CD4-positive, alpha-beta T cell (primary cell): ENCODE measurements at places on chromosomes 7 and 10. TPM values are rescaled to one million over a fixed set of nuclear protein-coding genes. Genes with fewer than 3 reads are reported as not detected.

- no peaks in the 10 kb centered on the region for H3K27me3 ChIP-seq
- H3K4me1 ChIP-seq, result no peaks in the 10 kb centered on the region
- H3K36me3 ChIP-seq, result no peaks in the 10 kb centered on the region
- no peak overlapping the region for H3K4me3 ChIP-seq
- no peak overlapping the region for H3K27ac ChIP-seq
Observed at GRCh38 chr10:4698075-4698474, 127.9 kb upstream of the AKR1E2 start.

Gene UCMA
- total RNA-seq, result not detected

DNA sequence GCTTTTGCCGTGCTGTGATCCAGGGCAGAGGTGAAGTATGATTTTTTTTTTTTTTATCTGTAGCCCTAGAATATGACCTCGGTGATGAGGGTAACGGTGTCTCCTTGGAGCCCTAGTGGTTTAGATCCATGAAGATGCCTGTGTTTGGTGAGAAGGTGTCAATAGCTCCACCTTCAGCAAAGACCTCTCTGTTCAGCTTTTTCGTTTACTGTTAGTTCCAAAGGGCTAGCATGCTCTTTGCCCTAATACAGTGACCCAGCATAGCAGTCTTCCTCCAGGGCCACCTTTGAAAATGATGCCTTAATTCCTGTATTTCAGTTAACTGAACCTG lies 746 bp upstream of the MRPS16 start:
- H3K27ac ChIP-seq, result peak overlapping the region; percentile 91
- peaks cover 20% of the 10 kb centered on the region for H3K4me1 ChIP-seq

DNA sequence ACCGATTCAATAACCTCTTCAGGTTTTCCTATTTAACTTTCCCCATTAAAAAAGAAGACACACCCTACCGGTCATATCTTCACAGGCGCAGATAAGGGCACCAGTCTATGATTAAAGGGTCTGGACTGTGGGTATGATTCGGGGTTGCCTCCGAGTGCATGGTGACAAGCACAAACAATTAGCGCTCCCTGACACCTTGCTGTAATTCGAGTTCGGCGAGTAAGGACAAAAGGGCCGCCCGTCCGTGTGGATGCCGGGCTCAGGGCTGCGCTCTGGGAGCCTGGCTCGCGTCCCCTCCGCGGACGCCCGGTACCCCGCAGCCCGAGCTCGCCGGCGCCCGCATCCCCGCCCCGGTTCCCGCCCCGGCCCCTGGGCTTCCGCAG lies 111.9 kb upstream of the RHEB start:
- H3K27me3 ChIP-seq, result no peaks in the 10 kb centered on the region
- DNase-seq, result peak; percentile 15
- peaks cover 15% of the 10 kb centered on the region for H3K4me1 ChIP-seq

Gene CUZD1
- total RNA-seq, result 0.27 TPM

DNA sequence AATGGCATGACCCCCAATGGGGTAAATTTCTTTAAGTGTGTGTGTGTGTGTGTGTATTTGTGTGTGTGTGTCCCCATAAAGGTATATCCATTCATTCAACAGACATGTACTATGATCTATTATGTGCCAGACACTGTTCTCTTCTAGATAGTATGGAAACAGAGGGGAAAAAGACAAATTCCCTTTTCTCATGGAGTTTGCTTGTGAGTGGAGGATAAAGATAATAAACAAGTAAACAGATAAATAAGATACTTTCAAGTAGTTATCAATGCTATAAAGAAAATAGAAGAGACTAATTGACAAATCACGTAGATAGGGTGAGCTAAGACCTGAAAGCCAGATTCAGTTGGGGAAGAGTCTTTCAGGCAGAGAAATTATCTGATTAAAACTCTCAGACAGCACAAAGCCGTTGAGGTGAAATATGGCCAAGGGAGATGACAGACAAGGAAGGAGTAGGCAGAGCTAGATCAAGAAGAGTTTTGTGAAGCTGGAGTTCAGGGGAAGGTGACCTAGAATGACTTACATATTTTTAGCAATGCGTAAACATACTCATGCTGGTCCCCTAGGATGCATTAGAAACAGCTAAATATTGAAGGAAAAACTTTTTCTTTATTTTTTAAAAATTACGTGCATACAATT lies 45.2 kb upstream of the DMTF1 start:
- H3K4me1 ChIP-seq, result no peaks in the 10 kb centered on the region
- H3K27ac ChIP-seq, result no peak overlapping the region
- H3K27me3 ChIP-seq, result no peaks in the 10 kb centered on the region
- no peaks in the 10 kb centered on the region for H3K36me3 ChIP-seq
- no peak overlapping the region for H3K4me3 ChIP-seq

GRCh38 chr10:58637352-58637751 lies 124.7 kb downstream of the BICC1 start:
- H3K27me3 ChIP-seq, result no peaks in the 10 kb centered on the region
- no peak for DNase-seq
- no peaks in the 10 kb centered on the region for H3K4me1 ChIP-seq
- no peak overlapping the region for H3K27ac ChIP-seq
- no peak overlapping the region for H3K4me3 ChIP-seq

DNA sequence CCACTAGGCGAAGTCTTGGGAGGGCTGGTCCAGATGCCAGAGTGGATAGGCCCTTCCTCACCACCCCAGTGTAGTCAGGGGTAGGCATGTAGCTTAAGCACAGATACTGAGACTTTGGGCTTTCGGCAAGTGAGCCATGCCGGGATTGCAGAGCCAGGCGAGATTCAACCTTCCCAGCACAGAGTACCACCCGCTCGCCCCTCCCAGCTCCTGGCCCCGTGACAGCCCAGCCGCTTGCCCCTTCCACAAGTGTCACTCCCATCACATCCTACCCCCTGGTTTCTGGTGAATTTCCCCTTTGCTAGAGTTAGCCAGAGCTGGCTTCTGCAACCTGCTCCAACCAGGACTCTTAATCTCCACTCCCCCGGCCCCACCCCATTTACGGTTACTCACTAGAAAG lies 56.9 kb downstream of the ARHGAP22 start:
- no peak overlapping the region for H3K4me3 ChIP-seq
- no peak for DNase-seq
- H3K27me3 ChIP-seq, result no peaks in the 10 kb centered on the region
- no peak overlapping the region for H3K27ac ChIP-seq

DNA sequence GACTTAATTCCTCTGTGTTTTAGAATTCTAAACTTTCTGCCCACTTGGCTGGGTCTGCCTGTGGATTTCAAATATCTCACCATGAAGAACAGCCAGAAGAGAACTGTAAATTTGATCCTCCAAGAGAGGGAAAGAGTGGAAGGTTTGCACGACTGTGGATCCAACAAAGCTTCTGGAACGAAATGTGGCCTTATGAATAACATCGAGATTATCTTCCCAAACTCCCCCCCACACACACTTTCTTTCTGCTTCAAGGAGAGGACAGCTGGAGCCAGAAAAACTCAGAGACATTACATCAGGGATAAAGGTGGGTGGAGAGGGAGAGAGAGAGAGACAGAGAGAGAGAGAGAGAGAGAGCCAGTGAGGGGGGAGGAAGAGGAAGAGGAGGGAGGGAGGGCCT lies 570.1 kb upstream of the MGMT start:
- no peak for DNase-seq
- no peak overlapping the region for H3K27ac ChIP-seq
- H3K36me3 ChIP-seq, result no peaks in the 10 kb centered on the region
- no peak overlapping the region for H3K4me3 ChIP-seq

DNA sequence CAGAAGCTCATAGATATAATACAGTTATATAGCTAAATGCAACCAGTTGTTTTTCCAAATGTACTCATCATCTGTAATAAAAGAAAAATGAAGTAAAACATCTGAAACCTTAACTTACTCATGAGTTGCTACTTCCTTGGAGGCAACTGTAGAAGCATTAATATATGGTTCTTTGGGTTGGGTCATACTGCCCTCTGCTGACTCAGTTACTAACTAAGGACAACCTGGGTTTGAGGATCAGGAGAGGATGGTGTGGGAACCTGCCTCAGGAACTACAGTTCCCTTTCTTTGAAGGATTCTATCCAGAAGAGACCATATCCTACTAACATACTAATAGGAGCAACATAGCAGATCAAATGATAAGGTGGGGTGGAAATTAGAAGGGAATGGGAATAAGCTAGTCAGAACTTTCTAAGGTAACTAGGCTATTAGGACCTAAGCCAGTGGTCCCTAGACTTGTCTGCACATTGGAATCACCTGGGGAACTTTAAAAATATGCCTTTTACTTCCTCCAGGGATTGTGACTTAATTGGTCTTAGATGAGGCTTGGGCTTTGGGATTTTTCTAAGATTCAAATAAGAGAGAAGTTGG lies 20.7 kb downstream of the COX15 start:
- DNase-seq, result peak; percentile 67
- H3K27me3 ChIP-seq, result no peaks in the 10 kb centered on the region

DNA sequence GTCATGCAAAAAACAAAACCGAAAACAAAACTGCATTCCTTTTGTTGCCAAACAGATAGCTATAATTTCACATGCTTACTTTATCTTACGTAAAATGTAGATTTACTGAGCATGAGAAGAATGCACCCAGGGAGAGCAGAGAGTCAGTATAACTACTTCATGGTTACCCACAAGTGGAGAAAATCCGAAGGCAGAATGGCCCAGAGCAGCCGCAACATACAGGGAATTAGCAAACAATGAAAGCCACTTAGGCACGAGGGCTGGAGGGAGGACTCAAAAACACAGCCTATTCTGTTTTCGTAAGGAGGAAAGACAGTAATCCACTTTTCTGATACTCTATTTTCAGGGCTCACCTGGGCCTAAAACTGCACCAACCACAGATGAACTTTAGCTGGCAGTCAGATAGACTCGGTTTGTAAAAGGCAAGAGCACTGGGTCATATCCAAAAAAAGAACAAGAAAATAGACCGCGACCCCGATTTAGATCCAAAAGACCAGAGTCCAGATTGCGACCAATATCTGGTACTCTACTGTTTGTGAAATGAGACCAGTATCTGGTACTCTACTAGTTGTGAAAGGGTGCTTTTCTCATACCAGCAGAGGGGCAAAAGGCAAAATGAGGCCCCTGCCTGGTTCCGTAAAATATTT lies 1.3 kb downstream of the ITPRIP start:
- peak overlapping the region; percentile 92 for H3K4me3 ChIP-seq
- H3K4me1 ChIP-seq, result peaks cover 61% of the 10 kb centered on the region
- no peak for DNase-seq
- peak overlapping the region; percentile 92 for H3K27ac ChIP-seq
- no peaks in the 10 kb centered on the region for H3K27me3 ChIP-seq

DNA sequence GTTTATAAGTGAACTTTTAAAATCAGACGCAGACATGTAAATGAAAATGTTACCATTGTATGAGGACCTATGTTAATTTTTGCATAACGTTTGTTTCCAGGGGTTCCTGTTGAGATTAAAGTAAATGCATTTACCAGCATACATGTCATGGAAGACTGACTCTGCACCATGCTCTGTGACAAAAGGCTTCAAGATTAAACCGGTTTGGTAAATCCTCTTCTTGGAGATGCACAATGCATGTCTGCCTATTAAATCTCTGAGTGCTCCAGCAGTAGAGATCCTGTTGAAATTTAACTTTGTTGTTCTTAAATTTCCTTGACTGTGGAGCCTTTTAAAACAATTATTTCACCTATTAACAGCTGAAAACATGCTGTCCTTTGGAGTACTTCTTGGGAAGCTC lies 36.5 kb upstream of the JAZF1 start:
- H3K4me1 ChIP-seq, result no peaks in the 10 kb centered on the region
- DNase-seq, result no peak
- no peak overlapping the region for H3K27ac ChIP-seq
- no peak overlapping the region for H3K4me3 ChIP-seq
- H3K27me3 ChIP-seq, result peaks cover 3% of the 10 kb centered on the region
- no peaks in the 10 kb centered on the region for H3K36me3 ChIP-seq
